ENCODE measurements at places on chromosomes 12 and 14. TPM values are rescaled to one million over a fixed set of nuclear protein-coding genes. Genes with fewer than 3 reads are reported as not detected.

- no peak for DNase-seq
Observed at GRCh38 chr12:1350055-1350933, 244.1 kb downstream of the FBXL14 start.

GRCh38 chr14:55513491-55513890 lies 66.5 kb upstream of the KTN1 start:
- no peak for DNase-seq

GRCh38 chr14:63632932-63633514 lies 8.6 kb downstream of the WDR89 start:
- no peak for DNase-seq

- DNase-seq = no peak
Observed at GRCh38 chr14:60652674-60653651, 3.7 kb upstream of the SIX1 start.

- DNase-seq = no peak
Observed at GRCh38 chr12:126286203-126286602, 1221.0 kb downstream of the AACS start.

DNA sequence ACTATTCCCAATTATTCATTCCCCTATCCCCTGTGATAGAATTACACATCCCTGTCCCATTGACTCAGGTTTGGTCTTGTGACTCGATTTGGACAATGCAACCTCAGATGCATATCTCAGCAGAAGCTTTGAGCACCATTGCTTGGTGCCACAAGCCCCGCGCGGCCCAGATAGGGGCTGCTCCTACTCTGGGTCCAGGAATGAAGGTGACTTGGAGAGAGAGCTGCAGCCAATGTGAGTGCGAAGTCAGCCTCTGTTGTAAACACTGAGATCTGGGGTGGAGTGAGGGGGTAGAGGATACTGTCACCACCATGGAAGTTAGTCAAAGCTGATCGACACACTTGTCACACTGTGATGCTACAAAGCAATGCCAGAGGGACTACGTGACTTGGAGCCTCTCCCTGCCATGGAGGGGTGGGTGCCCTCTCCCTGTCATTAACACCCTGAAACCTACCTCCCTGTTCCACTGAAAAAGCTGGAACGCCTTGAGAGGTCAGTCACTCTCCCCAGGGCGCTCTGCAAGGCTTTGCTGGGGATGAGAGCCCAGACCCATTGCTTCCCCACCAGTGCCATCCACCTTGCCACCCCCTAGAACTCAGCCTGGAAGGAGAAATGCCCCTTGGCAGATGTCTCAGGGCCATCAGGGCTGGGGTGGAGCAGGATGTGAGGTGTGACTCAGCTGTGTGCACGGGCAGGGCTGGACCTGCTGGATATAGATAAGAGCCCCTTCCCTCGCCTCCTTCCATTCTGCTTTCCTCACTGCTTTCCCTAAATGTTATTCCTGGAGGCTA lies 6.6 kb upstream of the PLEK2 start:
- DNase-seq = no peak

The CLEC9A gene
- not detected for total RNA-seq

The CABP1 gene
- 1.5 TPM for total RNA-seq

Measured in left cardiac atrium (tissue), 4 donors.